Kidney glomerular epithelial cell (primary cell): ENCODE measurements at places on chromosomes 11 and 22.

- DNase-seq, result no peak
Measured at GRCh38 chr22:17366830-17367229, 2.4 kb upstream of the CECR2 start.

- no peak for DNase-seq
Measured at GRCh38 chr11:124839128-124839971, 25.9 kb upstream of the ROBO3 start.

GRCh38 chr11:117020869-117021564 lies 77.2 kb downstream of the SIK3 start:
- DNase-seq, result no peak

DNA sequence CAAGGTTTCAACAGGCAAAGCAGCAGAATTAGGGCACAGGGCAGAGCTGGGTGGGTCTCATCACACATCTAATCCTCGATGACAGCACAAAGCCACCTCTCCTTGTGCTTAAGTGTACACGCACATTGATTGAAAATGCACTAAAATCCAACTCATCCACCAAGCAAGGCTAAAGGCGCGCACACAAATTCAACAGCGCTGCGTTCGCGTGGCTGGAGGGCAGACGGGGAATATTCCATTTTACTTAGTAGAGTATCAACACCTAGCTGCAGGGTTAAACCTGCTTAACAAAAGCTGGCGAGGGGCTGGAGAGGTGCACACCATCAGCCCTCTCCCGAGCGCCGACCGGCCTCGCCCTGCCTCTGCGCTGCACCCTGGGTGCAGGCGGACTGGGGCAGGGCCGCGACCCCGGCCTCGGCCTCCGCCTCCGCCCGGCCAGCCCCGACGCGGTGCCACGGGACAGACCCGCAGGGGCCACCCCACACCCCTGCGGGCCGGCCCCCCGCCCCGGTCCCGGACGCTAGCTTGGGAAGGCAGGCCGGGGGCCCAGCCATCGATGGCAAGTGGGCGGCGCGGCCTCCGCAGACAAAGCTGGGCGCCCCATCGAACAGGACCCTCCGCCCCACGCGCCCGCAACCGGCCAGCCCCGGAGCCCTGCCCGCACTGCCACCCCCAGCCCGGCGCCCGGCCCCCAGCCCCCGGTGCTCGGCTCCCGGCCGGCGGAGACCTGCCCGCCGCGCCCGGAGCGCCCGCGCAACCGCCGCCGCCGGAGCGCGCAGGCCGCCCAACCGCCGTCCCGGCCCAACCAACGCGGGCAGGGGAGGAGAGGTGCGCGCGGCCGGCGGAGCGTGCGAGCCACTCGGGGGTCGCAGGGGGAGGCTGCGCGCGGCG lies 929 bp downstream of the PRDM10 start:
- DNase-seq, result no peak

GRCh38 chr11:107733518-107733917 lies 21.7 kb upstream of the SLN start:
- no peak for DNase-seq

GRCh38 chr11:38315151-38315550 lies 1717.1 kb upstream of the RAG2 start:
- DNase-seq, result no peak

DNA sequence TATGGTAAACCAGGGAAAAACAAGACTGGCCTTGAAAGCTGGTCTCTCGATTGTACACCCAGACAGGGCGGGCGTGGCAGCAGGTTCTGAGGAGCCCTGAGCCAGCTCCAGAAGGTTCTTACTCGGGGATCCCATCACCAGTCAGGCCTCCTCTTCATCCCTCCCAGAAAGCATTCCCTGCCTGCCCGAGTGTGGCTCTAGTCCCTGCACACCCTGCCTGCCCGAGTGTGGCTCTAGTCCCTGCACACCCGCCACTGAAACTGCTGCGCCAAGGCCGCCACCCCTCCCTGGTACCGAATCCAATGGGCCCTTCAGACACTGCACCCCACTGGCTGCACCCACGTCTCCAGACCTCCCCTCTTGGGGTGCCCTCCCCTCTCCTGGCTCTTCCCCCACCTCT lies 30.1 kb downstream of the KIAA0930 start:
- no peak for DNase-seq

DNA sequence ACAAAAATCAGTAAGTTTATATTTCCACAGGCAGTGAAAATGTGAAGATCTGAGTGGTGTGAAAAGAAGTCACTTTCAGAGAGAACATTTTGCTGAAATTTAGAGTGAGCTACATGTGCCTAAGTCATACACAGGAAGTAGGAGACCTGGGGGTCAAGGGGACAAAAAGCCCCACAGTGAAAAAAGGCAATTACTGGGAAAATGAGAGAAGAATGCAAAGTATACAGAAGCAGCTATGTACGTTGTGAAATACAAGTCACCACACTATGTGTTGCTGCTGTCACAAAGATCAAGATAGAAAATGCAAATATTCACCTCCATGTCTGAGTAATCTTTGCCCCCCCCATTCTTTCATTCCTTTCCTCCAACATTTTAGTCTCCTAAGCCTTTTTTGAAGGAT lies 21.6 kb upstream of the SESN3 start:
- no peak for DNase-seq

- DNase-seq, result no peak
Measured at GRCh38 chr22:38462960-38463784, 4.7 kb upstream of the KDELR3 start.

DNA sequence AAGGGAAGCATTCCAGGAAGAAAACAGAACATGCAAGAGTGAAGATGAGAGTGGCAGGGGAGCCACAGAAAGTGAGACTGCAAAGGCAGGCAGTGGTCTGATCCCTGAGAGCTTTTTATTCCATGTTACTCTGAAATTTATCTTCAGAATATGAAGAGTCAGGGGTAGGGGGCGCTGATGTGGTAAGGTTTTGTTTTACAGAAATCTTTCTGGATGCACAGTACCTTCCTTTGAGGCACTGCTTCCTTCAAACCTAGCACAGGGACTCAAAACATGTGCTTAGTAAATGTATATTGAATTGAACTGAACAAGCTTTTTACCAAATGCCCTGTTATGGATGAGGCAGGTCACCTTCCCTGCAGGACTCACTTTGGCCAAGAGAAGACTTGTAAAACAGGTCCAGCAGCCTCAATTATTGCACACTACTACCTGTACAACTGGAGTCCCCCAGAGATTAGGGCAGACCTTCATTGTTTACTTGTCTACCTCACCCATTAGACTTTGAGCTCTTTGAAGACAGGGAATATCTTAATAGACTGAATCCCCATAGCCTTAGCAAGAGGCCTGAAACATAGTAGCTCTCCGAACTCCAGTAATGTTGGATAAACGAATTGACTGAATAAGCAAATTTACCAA lies 2.2 kb downstream of the PAK1 start:
- no peak for DNase-seq
